RWPE2 (cell line): ENCODE measurements at places on chromosomes 2 and 18.

DNA sequence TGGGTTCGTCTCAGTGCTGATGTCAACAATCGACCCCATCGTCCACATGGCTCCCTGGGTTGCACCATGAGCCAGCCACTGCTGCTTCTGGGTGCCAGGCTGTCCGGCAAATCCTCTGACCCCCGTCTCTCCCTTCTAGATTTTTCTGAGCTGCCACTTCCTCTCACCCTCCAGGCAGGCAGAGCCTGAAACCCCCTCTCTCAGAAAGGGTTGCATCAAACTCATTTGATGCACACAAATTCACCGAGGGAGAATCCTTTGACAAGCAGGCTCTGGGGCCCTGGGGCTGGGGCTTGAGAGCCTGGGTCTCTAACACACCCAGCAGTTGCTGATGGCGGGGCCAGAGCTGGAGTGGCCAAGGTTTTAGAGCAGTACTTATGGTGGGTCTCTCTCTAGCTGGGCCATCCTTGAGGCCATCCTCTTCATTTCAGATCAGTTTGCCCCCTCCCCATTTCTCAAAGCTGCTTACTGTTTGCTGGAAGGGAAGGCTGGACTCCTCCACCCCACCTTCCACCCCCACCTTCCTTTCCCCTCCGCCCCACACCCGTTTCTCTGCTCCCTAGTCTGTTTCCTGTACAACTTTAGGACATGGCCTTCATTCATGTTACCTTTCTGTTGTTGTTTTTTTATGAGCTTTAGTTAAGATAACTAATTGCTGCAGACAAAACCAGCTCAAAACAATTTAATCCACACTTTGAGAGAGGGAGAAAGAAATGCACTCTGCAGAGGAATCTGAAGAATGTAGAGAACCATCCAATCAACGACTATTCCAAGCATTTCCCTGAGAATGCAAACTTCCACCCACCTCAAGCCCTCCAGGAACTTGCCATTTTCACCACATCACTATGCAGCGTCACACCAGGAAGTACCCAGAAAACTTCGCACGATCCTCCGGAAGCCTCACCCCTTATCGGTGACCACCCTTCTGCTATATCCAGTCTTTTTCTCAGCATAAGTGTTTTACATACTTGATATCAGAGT is 69.5 kb downstream of the ARL4C start:
- H3K4me1 ChIP-seq = peaks cover 14% of the 10 kb centered on the region
- H3K27ac ChIP-seq = no peak overlapping the region
- DNase-seq = no peak
- H3K36me3 ChIP-seq = no peaks in the 10 kb centered on the region

DNA sequence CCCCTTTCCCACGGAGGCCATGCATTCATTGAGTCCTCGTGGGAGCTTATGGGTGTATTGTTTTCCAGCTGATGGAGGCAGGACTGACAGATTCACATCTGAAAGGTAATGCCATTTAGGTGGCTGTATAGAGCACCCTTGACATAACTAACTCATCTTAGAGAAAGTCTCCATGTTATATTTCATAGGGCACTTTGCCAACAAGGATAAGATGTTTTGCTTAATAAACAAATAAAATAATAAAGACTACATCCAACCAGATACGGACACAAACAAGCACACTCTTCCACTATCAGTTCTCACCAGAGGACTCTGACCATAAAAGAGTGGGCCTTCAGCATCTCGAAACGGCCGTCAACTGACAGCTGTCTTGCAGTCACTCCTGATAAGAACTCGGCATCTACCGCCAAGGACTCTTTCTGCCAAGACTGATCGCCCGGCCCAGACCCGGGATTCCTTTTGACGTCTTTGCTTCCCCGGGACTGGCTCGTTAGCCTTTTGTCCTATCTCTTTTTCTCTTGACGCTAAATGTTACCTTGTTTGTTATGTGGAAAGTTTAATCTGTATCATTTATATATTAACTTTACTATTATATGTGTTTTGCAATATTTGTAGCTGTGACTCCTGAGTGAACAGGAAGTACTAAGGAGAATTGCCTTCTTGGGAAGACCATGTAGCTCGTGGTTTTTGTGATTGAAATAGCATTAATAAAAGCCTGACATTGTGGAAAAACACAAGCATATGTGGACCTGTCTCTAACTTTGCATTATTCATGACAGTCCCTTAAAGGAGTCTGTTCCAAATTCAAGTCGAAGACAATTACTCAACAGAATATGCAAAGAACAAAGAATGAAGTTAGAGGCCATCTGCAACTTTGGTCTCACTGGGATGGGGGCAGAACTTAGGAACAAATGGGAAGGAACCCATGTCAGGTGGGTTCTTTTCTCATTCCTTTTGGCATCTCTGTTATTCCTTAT is 195.1 kb downstream of the LPIN1 start:
- no peaks in the 10 kb centered on the region for H3K27me3 ChIP-seq
- H3K4me1 ChIP-seq = peaks cover 17% of the 10 kb centered on the region
- H3K27ac ChIP-seq = no peak overlapping the region
- no peak for DNase-seq
- H3K4me3 ChIP-seq = no peak overlapping the region
- H3K36me3 ChIP-seq = no peaks in the 10 kb centered on the region

- no peak overlapping the region for H3K4me3 ChIP-seq
- no peaks in the 10 kb centered on the region for H3K27me3 ChIP-seq
- H3K36me3 ChIP-seq = no peaks in the 10 kb centered on the region
- no peak for DNase-seq
- no peak overlapping the region for H3K27ac ChIP-seq
- no peaks in the 10 kb centered on the region for H3K4me1 ChIP-seq
Observed at GRCh38 chr18:8928847-8929780, 173.4 kb upstream of the NDUFV2 start.

GRCh38 chr2:66573821-66574233 is 138.9 kb downstream of the MEIS1 start:
- H3K4me3 ChIP-seq = no peak overlapping the region
- no peak overlapping the region for H3K27ac ChIP-seq
- no peaks in the 10 kb centered on the region for H3K4me1 ChIP-seq
- no peaks in the 10 kb centered on the region; the same call in 1 of the 2 replicates for H3K36me3 ChIP-seq
- no peak for DNase-seq
- no peaks in the 10 kb centered on the region for H3K27me3 ChIP-seq

GRCh38 chr18:36828157-36828629 is 609 bp downstream of the TPGS2 start:
- peak overlapping the region; percentile 61 for H3K4me3 ChIP-seq
- peaks cover 10% of the 10 kb centered on the region for H3K4me1 ChIP-seq
- no peak for DNase-seq
- peak overlapping the region; percentile 55 for H3K27ac ChIP-seq

DNA sequence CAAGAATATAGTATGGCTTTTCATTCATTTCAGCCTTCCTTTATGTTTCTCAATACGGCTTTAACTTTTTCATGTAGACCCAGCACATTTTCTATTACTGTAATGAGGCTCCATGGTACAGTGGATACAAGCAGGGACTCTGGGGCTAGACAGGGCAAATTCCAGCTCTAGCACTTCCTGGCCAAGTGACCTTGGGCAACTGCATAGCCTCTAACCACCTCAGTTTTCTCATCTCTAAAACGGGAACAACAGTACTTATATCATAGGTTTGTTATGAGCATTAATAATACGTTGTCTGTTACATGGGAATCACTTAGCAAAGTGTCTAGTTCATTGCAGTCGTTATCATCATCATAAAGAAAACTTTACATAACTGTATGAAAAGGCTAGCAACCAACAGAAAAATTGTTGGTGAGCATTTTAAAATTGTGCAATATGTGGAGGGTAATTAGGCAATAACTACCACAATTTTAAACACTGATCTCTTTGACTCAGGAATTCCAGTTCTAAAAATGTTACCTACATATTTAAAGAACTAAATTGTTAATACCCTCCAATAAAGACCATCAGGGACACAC is 13.7 kb upstream of the RMDN2 start:
- H3K4me1 ChIP-seq = peaks cover 7% of the 10 kb centered on the region
- H3K36me3 ChIP-seq = no peaks in the 10 kb centered on the region; the same call in 1 of the 2 replicates
- no peak for DNase-seq
- no peaks in the 10 kb centered on the region for H3K27me3 ChIP-seq

DNA sequence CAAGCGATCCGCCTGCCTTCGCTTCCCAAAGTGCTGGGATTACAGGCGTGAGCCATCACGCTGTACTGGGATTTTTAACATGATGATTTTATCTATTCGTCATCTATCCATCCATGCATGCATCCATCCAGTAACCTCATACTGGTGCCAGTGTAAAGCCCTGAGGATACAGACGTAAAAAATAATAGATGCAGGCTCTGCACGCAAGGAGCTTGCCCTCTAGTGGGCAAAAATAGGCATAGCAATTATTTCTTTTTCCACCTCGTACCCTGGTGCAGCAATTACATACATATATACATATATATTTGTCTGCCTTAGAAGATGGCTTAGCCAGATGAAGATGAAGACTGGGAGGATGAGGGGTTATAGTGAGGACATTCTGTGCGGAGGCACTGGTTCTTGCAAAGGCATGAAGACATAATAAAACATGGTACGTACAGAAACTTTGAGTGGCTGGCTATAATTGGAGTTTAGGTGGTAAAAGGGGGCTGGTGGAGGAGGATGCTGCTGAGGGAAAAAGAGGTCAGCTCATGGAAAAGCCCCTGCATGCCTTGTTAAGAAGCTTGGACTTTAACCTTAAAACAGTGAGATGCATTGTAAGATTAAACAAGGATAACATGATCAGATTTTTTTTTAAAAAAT is 19.6 kb upstream of the RPIA start:
- H3K27ac ChIP-seq = no peak overlapping the region
- H3K36me3 ChIP-seq = no peaks in the 10 kb centered on the region
- DNase-seq = no peak

GRCh38 chr2:97011977-97012569 is 25.7 kb upstream of the FAM178B start:
- no peak for DNase-seq
- peaks cover 23% of the 10 kb centered on the region for H3K27me3 ChIP-seq
- no peaks in the 10 kb centered on the region for H3K36me3 ChIP-seq
- no peak overlapping the region for H3K27ac ChIP-seq
- H3K4me1 ChIP-seq = no peaks in the 10 kb centered on the region

DNA sequence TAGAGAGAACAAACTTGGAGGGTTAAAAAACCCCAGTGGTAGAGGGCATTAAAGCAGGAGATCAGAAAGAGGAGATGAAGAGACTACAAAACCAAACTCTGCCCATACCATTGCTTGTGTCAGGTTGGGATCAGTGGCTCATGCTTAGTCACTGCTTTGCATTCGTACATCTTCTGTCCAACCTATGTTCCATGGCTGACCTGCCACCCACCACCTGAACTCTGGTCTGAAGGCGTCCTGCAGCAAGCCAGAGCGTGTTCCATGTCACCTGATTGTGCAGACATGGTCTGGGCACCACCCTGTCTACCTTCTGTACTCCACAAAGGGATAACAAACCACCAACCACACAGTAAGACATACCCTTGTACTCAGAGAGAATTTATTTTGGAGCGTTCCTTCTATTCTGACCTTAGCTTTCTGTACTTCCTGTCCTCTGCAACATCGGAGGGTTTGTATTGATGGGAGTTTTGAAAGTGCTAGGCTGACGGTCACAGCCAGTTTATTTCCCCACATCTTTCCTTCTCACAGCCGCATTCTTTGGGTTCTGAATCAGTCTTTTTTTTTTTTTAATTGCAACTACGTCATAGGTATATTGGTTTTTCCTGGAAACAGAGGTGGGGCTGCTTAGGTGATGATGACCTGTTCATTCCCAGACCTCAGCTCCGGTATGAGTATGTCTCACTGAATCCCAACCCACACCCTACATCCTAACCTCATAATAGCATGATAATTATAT is 88.3 kb downstream of the SOWAHC start:
- H3K27ac ChIP-seq = peak overlapping the region; percentile 100
- DNase-seq = peak; percentile 83
- no peaks in the 10 kb centered on the region for H3K36me3 ChIP-seq
- H3K4me3 ChIP-seq = no peak overlapping the region

DNA sequence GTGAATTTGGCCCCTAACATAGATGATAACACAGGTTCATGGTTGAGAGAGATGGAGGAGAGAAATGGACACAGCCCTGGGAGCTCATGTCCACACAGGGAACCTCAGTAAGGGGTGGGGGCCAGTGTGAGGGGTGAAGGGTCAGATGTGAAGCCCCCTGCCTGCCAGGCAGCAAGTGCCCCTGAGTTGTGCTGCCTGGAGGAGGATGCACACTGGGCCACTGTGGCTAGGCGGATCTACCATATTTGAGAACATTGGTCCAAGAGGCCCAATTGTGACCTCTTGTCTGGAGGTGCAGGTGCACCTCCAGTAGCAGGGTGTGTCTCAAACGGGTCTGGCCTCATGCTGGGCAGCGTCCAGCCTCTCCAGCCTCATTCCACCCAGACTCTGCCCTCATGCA is 99.6 kb upstream of the SNTG2 start:
- no peaks in the 10 kb centered on the region for H3K27me3 ChIP-seq
- H3K4me1 ChIP-seq = no peaks in the 10 kb centered on the region
- no peak overlapping the region for H3K27ac ChIP-seq
- no peak overlapping the region for H3K4me3 ChIP-seq

DNA sequence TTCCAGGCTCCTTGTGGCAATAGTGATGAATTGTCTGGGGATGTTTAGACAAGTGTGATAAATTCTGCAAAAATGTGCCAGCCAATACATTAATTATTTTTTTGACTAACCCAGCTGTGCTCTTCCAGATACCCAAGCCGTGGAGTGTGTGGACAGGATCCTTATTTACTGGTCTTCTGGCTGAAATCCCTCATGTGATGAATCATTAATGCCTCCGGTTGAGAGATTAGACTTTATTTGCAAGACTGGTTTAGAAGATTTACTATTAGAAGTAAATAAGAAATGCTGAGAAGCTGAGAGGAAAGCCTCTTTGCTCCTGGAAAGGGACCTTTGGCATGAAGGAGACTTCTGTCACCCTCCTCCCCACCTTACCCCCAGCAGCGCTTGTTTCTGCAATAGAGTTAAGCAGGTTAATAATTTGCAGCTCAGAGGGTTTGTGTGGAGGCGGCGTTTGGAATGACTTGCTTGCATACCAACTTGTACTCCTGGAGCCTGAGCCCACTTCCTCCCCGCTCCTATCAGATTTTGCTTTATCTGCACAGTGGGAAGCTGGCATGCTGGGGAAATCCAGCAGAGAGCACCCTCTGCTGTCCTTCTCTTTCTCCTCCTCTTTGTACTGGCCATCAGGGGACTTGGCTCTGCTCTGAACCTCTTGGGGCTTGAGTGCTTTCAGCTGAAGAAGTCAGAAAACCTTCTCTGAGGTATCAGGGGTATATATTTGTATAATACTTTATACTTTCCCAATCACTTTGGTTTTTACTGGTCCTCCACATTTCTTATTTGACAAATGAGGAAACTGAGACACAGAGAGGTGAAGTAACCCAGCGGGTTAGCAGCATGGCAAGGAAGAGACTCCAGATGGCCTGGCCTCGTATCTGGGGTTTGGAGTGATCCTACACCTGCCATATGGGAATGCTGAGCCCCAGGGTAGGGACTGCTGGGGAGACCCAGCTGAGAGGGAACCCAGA is 16.3 kb downstream of the SLC3A1 start:
- H3K27me3 ChIP-seq = no peaks in the 10 kb centered on the region
- H3K4me3 ChIP-seq = no peak overlapping the region
- H3K4me1 ChIP-seq = peaks cover 16% of the 10 kb centered on the region
- H3K36me3 ChIP-seq = no peaks in the 10 kb centered on the region
- peak overlapping the region; percentile 87 for H3K27ac ChIP-seq

- no peak for DNase-seq
- H3K27me3 ChIP-seq = no peaks in the 10 kb centered on the region
- H3K4me3 ChIP-seq = no peak overlapping the region
Observed at GRCh38 chr2:121502246-121502645, 28.4 kb upstream of the RNU4ATAC start.

GRCh38 chr2:72041638-72042111 is 106.0 kb downstream of the CYP26B1 start:
- peak overlapping the region; percentile 85 for H3K27ac ChIP-seq
- H3K4me1 ChIP-seq = peaks cover 29% of the 10 kb centered on the region
- no peaks in the 10 kb centered on the region for H3K27me3 ChIP-seq
- H3K36me3 ChIP-seq = no peaks in the 10 kb centered on the region
